Stromal cell of bone marrow (primary cell): ENCODE measurements at places on chromosomes 4 and X.

DNA sequence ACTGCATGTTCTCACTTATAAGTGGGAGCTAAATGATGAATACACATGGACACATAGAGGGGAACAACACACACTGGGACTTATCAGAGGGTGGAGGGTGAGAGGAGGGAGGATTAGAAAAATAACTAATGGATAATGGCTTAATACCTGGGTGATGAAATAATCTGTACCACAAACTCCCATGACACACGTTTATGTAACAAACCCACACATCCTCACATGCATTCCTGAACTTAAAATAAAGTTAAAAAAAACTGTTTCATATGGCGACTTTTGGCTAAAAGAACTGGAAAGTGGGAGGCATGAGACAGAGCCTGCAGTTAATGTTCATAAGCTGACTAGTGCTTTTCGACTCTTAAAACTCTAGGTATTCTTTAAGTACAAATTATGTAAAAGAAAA is 98.9 kb upstream of the NPFFR2 start:
- DNase-seq = no peak

DNA sequence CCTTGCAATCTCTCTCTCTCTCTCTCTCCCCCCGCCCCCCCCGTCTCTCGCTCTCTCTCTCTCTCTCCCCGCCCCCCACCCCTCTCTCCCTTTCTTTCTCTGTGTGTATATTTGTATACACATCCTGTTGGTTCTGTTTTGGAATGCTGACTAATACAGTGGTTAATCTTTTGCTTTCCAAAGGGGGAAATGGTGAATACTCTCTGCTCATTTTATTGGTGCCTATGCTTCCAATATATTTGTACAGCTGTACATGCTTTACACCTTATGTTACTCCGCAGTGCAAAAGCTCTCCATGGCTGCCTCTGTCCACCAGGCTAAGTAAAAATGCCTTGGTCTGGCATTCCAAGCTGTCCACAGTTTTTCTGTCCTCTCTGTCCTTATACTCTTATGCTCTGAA is 158.8 kb downstream of the RBMX2 start:
- DNase-seq = no peak

- DNase-seq = no peak
These were observed 151.9 kb upstream of the RPS6KA3 start for GRCh38 chrX:20418379-20419150.

DNA sequence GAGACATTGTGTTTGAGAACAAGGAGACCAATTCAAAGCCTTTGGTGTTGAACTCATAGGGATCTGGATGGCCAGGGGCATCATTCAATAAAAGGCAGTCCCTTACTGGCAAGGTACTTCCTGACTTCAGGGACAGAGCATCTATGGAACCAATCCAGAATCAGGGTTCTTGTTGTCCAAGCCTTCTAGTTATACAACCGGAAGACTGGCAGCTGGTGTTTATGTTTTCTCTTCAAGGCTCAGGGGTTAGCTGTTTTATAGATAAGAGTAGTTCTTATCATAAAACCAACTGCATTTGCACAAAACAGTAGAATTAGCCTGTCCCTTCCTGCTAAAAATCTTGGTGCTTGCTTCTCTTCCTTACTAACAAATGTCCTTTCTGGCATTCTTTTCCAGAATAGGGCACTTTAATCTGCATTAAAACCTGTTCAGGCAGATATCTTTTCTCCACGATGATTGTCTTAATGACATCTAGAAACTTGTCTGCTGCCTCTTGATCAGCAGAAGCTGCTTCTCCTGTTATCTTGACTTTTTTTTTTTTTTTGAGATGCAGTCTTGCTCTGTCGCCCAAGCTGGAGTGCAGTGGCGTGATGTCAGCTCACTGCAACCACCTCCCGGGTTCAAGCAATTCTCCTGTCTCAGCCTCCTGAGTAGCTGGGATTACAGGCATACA is 38.4 kb upstream of the ARHGEF6 start:
- DNase-seq = no peak

DNA sequence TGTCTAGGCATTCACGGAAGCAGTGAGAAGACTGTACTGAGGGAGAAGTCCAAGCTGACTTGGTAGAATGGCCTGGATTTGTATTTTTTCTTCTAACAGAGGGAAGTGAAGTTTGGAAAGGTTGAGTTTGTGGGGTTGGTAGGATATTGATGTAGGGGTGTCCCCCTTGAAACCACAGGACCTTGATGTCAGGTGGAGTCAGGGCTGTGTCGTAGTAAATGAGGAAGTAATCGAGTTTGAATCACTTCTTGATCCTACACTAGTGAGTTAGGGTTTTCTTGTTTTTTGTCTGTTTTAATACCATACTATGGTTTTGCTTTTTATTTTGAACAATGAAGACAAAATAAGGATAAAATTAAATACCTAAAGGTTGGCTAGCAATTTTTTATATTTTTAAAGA is 30.1 kb upstream of the ANAPC4 start:
- no peak for DNase-seq

DNA sequence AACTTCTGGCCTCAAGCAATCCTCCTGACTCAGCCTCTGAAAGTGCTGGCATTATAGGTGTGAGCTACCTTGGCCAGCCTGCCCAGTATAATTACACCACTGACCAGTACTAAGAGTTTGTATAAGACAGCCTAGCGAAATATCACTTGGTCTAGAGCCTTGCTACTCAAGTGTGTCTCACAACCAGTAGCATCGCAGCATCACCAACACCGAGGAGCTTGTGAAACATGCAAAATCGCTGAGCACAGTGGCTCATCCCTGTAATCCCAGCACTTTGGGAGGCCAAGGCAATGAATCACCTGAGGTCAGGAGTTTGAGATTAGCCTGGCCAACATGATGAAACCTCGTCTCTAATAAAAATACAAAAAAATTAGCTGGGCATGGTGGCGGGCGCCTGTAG is 102.0 kb upstream of the GATB start:
- DNase-seq = no peak

DNA sequence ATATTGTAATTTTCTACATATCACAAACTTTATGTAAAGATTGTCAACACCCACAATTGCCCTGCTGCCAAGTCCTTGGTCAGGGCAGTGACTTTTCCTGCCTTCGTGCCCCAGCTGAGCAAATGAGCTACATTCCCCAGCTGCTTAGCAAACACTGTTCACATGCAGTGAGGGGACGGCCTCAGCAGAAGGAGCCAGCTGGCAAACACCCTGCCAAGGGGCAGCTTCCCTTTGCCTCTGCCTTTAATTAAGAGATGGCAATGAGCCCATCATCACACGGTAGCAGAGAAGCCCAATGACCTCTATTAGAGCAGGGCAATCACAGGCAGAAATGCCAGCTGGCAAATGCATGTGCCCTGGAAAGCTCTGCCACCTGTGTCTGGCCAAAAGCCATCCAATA is 253.4 kb downstream of the EPHA5 start:
- no peak for DNase-seq

- DNase-seq = no peak
These were observed 214.0 kb upstream of the LEF1 start for GRCh38 chr4:108382751-108383150.

DNA sequence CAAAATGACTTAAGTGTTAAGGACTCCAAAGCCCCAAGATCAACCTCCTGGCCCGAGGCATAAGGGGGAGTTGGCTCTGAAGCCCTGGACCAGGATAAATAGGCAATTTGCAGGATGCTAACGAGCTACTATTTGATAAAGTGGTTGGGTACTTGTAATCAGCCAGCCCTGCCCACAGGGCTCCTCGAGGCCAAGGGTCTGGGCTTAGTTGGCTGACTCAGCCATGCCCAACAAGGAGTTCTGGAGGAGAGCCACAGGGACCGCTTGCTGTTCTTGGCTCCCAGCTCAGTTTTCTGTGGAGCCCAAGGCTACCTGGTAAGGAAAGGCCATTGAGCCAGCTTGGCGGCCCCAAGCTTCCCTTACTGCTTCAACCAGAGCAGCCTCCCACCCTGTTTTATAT is 7.8 kb downstream of the HMGB3 start:
- no peak for DNase-seq

DNA sequence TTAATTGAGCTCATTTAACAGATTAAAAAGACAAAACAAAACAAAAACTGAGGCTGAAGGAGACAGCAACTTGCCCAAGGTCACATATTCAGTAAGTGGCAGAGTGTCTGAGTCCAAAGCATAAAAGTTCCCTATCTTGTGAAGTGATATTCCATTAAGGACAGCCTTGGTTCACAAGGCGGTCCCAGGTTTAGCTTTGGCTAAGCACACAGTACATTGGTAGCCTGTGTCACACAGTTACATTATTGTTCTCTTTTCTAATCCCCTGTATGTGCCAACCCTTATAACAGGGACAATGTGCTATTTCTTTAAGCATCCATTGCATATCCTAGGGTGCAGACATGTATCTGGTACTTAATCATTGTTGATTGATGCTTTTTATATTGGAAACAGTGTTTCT is 139.9 kb downstream of the NPNT start:
- no peak for DNase-seq

- peak; percentile 36 for DNase-seq
These were observed 110.2 kb upstream of the WDR1 start for GRCh38 chr4:10226756-10227155.

DNA sequence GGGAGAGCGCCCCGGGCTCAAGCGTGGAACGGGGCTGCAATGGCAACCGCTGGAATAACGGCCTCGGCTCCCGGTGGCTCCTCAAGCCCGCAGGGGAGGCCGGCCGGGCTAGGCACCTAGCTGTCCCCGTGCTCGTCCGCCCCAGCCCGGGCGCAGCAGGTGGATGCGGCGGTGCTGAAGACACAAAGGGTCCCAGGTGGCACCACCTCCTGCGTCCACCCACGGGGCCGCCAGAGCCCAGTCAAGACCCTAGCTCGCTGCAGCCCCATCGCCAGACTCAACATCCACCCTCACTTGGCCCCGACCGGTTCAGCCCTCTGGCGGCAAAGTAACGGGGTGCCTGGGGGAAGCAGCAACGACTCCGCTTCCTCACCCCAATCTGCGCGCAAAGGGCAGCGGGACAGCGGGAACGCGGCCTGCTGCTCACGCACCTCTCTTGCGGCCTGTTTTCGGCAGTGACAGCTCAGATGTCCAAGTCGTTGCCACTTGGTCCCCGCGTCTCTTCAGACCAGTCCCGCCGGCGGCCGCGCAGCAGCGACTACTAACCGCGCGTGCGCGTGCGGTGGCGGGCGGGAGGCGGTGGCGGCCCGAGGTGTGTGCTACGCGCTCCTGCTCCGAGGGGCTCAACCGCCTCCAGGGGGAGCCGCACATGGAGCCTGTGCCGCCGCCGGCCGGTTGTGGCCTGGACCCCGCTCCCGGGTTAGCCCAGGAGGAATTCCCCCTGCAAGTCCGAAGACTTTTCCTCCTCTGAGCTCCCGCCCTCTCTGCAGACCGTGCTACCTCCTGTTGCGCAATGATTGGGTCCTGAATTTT is at the start of gene CLGN:
TSS of gene CLGN (minus strand) at position 543 of the 813 bp plus-strand sequence. CDS start 14,570 bp downstream, outside the sequence.
- peak; percentile 9 for DNase-seq

DNA sequence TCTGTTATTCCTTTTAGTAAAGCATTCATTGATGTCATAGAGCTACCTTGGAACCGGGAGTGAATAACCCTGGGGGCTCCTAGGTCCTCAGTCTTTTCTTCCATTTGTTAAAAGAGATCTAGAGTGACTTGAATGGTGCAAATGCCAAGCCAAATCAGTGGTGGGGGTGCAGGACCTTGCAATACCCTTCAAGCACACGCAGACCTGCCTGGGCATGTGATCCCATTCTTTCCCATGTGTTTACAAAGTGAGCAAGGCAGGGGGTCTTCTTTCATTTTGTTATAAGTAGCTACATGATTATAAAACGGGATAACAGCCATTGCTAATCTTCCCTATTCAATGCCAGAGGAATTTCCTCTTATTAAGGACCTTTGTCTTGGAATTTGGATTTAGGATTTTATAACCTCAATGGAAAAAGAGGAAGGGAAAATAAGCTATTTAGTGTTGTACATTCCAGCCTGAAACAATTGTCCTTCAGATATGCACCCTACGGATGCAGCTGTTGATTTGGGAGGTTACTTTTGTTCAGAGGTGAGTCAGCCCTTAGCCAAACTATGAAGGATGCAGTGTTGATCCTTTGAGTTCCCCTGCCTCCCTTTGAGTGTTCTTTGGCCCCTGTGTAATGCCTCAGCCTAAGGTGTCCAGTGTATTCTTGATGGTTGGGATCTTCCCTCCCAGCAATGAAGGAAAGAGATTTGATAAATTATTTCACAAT is 623.8 kb upstream of the HTR2C start:
- DNase-seq = no peak

DNA sequence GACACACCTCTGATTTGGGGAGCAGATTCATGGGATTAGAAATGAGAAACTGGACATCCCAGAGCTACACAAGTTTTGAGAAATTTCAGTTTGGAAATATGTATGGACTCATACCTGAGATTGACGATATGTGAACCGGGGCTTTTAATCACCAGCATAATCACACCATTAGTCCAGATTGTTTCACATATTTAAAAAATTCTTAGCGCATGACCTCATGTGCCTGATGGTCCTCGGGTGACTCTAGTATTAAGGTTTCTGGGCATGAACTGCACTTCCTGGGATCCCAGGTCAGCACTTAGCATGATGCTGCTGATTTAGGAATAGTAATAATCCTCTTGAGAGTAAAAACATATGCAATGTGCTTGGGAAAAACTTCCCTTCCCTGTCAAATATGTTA is 91.9 kb upstream of the BCOR start:
- DNase-seq = no peak

DNA sequence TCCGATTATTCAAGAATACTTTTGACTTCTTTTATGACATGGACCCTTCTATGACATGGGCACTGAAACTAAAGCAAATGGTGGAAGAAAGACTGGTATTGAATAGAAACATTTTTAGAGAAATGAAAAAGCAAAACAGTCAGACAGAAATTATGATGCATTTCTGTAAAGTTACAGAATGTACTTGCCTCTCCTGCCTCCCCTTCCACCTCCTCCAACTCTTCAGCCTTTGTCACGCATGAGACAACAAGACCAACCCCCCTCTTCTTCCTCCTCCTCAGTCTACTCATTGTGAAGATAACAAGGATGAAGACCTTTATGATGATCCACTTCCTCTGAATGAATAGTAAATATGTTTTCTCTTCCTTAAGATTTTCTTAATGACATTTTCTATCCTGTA is 46.3 kb upstream of the HUWE1 start:
- DNase-seq = no peak

DNA sequence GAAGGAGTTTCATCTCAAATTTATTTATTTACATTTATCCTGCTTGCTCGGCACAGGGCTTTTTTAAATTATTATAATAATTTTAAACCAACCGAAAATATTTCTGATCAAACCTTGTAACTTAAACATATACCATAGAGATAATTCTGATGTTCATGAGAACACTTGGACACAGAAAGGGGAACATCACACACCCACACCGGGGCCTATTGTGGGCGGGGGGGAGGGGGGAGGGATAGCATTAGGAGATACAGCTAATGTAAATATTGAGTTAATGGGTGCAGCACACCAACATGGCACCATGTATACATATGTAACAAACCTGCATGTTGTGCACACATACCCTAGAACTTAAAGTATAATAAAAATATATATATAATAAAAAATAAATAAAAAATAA is 2.9 kb downstream of the ANXA5 start:
- no peak for DNase-seq

GRCh38 chr4:76153356-76153755 is 5.2 kb upstream of the NUP54 start:
- no peak for DNase-seq
